ENCODE measurements at places on chromosomes 6 and 20. TPM values are rescaled to one million over a fixed set of nuclear protein-coding genes. Genes with fewer than 3 reads are reported as not detected.

DNA sequence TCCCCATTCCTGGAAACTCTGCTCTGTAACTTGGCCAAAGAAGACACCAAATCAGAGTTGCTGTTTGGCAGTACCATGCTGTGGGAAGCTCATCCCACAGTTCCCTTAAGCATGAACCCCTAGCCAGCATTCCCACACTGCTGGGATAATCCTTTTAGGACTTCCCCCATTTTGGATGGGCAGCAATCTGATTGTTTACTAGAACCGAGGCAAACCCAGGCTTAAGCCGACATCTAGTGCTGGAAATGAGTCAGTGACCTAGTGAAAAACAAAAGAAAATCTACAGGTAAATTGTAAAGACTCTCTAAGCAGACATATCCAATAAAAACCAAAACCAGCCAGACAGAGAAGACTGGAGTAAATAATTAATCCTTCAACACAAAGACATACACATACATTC lies 5.2 kb downstream of the DNAH8 start:
- H3K4me1 ChIP-seq = no peaks in the 10 kb centered on the region
- no peak overlapping the region for H3K27ac ChIP-seq
- DNase-seq = no peak
- peaks cover 15% of the 10 kb centered on the region for H3K27me3 ChIP-seq
- H3K4me3 ChIP-seq = no peak overlapping the region

DNA sequence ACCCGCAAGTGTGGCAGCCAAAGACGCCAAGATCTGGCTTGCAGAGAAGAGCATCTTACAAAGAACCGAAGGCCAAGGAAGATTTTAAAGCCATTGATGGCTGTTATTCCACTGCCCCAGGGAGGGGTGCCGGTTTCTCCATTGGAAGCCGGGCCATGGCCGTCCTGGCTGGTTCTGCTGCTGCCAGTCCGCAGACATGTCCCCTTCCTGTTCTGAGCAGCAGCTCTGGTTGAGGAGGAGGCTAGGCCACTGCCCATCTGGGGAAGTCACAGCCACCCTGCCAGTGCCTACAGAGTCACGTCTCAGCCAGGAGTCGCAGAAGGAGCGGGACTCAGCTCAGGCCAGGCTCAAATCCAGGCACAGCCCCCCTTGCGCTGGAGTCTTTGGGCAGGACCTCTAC lies 42.6 kb upstream of the MRGBP start:
- no peaks in the 10 kb centered on the region for H3K4me1 ChIP-seq
- no peaks in the 10 kb centered on the region for H3K27me3 ChIP-seq
- H3K4me3 ChIP-seq = no peak overlapping the region
- H3K27ac ChIP-seq = no peak overlapping the region
- H3K36me3 ChIP-seq = no peaks in the 10 kb centered on the region
- DNase-seq = no peak

DNA sequence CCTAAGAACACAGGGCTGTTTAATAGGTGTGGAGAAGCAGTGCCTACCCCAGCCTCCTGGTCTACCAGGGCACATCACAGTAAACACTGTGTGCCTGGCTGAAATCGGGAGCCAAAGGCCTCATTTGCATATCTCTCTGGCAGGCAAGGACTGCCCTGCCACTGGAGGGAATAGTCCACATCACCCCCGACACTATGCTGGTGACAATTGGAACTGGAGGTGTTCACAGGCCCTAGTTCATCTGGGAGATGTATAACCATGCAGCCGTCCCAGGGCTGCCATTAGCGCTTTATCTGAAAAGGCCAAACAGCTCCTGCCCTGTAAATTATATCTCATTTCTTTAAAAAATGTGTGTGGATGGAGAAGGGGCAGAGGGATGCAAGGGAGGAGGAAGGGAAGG lies 150.3 kb downstream of the LINC00237 start:
- H3K4me1 ChIP-seq = no peaks in the 10 kb centered on the region
- no peak for DNase-seq
- H3K27ac ChIP-seq = no peak overlapping the region
- H3K36me3 ChIP-seq = no peaks in the 10 kb centered on the region
- no peaks in the 10 kb centered on the region for H3K27me3 ChIP-seq

GRCh38 chr6:57173056-57173885 lies 1.1 kb downstream of the BAG2 start:
- DNase-seq = peak; percentile 29
- H3K36me3 ChIP-seq = no peaks in the 10 kb centered on the region
- H3K4me1 ChIP-seq = peaks cover 13% of the 10 kb centered on the region
- peak overlapping the region; percentile 95 for H3K27ac ChIP-seq
- H3K4me3 ChIP-seq = peak overlapping the region; percentile 60

- no peak overlapping the region for H3K4me3 ChIP-seq
- H3K27ac ChIP-seq = no peak overlapping the region
- DNase-seq = no peak
- H3K4me1 ChIP-seq = no peaks in the 10 kb centered on the region
- H3K36me3 ChIP-seq = no peaks in the 10 kb centered on the region
- H3K27me3 ChIP-seq = no peaks in the 10 kb centered on the region
These were observed 115.6 kb downstream of the EPB41L2 start for GRCh38 chr6:130947464-130947863.

The ID4 gene
- polyA plus RNA-seq = 9.7 TPM

DNA sequence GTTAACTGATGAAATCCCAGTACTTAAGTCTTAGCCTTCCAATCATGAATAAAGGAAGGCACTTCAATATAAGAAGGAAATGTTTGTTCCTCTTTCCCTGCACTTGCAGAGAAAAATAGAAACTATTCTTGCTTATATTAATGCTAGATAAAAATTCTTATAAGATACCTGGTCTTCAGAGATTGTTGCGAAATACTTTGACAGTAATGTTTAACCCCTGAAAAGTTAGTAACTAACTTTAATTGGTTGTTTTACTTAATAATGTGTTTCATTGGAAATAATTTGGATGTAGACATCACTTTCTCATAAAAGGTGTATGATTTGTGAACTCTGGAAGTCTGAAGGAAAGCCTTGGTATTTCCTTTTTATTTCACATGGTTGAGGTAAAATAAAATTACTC lies 294.2 kb upstream of the SYNCRIP start:
- no peak overlapping the region for H3K27ac ChIP-seq
- no peak overlapping the region for H3K4me3 ChIP-seq
- H3K27me3 ChIP-seq = no peaks in the 10 kb centered on the region
- no peaks in the 10 kb centered on the region for H3K36me3 ChIP-seq

The SAMD10 gene
- 4.4 TPM for polyA plus RNA-seq

- H3K27ac ChIP-seq = no peak overlapping the region
- peak; percentile 74 for DNase-seq
- H3K4me1 ChIP-seq = peaks cover 5% of the 10 kb centered on the region
- H3K4me3 ChIP-seq = no peak overlapping the region
- H3K27me3 ChIP-seq = no peaks in the 10 kb centered on the region
These were observed 50.9 kb upstream of the DACT2 start for GRCh38 chr6:168370310-168370991.

DNA sequence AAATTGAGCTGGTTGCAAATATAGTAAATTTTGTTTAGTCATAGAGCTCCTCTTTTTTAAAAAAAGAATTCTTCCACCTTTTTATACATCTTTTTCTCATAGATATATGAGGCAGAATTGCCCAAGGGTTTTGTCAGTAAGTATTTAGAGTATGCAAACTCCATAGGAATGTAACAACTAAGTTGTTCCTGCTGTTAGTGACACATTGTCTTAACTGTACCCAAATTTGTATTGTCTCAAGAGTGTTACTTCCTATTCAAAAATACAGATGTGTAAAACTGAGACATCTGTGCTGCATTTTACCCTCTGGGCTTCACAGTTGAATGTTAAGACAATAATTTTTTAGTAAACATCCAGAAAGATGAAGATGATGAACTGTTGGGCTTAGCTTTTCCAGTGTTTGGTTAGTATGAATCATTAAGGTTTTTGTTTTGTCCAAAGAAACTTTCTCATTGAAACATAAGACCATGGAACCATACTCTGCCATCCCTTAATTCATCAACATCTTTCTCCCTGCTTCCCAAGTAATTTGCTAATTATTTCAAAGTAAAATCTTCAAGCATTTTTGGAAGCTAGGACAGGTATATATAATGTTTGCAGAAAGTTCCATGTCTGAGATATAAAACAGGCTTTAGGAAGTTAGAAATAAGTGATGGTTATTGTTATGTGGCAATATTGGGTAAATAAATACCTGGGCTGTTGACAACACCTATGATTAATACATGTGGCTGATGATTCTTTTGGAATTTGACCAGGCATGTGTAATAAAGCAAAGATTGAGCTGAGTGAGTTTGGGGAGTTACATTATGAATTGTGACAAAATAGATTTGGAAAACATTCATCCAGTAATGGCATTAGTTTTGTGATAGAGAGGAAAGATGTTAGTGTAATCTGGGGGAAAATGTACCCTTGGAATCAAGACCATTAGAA lies 11.2 kb downstream of the OGFRL1 start:
- H3K4me1 ChIP-seq = no peaks in the 10 kb centered on the region
- no peaks in the 10 kb centered on the region for H3K36me3 ChIP-seq
- no peak for DNase-seq
- no peak overlapping the region for H3K27ac ChIP-seq

DNA sequence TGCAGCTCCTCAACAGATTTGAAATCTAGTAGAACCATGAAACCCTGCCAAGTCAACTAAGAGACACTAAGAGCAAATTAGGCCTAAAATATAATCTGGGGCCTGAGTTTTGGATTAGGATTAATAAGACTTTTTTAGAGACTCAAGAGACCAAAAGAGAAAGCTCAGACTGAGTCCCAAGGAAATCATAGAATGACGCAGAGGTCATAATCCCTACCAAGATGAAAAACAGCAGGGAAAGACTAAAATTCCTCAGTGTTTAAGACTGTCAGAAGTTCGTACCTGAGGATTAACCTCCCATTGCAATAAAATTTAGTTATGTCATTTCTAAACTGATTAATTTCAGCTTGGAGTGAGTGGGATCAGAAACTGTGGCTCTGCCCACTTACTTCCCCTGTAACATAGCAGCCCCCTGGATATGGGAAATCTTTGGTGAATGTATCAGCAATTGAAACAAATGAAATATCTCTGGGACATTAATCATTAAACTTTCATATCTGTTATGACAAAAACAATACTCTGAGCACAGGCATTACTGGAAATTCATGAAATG lies 200.3 kb downstream of the EDN1 start:
- DNase-seq = no peak
- H3K4me1 ChIP-seq = peaks cover 12% of the 10 kb centered on the region
- H3K27ac ChIP-seq = peak overlapping the region; percentile 81
- H3K27me3 ChIP-seq = no peaks in the 10 kb centered on the region
- H3K4me3 ChIP-seq = no peak overlapping the region

DNA sequence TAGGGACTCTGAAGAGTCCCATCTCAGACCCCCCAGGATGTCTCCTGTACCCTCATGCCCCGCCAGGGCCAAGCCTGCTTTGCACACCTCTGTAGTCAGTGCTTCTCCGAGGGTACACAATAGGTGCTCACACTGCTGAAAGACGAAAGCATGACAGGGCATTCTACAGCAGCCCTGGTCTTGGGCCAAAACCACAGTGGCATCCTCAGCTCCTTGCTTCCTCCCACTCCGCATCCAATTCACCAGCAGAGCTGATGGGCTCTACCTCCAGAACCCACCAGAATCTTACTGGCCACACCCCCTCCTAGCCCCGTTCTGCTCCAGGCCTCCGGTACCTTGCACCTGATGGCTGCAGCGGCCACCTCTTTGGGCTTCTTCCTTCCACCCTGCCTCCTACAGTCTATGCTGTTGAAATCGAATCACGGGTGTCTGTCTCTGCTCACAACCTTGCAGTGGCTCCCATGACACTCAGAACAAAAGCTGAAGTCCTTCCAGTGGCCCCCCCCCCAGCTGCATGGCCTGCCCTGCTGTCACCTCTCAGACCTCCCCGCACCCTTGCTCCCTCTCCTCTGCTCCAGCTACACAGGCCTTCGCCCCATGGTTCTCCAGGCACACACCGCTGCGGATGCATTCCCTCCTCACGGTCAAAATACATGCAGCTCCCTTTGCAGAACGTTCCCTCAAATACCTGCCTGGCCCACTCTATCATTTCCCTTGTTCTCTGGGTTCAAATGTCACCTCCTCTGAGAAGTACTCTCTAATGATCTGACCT lies 1.2 kb downstream of the ANGPT4 start:
- no peak overlapping the region for H3K4me3 ChIP-seq
- DNase-seq = no peak
- H3K27ac ChIP-seq = no peak overlapping the region
- H3K4me1 ChIP-seq = no peaks in the 10 kb centered on the region

DNA sequence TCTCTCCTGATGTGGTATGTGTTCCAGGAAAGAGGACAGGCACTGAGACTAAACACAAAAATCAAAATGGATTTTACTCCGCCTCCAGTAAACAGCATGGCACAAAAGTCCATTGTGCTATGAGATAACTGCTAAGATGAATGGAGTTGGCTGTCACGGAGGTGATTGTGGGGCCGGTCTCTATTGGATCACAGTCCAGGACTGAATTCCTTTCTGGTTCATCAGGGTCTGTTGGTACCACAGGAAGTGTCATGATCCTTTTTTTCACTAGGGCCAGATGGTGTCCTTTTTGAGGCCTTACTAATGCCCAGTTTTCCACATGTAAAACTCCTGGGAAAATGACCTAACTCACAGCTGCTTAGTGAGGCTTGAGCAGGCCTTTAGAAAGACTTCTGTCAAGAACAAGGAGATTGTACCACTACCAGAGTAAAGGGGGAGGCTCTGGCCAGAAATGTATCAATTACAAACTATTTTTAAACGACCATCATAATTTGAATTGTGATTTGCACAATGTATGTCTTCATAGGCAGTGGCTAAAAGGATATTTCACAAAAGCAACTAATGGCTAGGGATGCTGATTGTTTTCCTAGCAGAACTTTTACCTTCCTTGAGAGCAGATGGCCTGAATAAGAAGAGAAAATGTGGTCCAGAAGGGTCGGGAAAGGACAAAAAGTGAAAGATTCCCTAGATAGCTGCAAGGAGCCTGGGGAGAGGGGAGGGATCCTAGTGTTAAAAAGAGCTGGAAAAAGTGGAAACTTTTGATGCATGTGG lies 192.2 kb upstream of the POU3F2 start:
- H3K27ac ChIP-seq = no peak overlapping the region
- DNase-seq = no peak
- no peaks in the 10 kb centered on the region for H3K27me3 ChIP-seq
- H3K36me3 ChIP-seq = no peaks in the 10 kb centered on the region
- H3K4me3 ChIP-seq = no peak overlapping the region

GRCh38 chr6:38713812-38714211 lies 1.3 kb upstream of the DNAH8 start:
- no peak for DNase-seq
- no peaks in the 10 kb centered on the region for H3K4me1 ChIP-seq
- no peak overlapping the region for H3K4me3 ChIP-seq

DNA sequence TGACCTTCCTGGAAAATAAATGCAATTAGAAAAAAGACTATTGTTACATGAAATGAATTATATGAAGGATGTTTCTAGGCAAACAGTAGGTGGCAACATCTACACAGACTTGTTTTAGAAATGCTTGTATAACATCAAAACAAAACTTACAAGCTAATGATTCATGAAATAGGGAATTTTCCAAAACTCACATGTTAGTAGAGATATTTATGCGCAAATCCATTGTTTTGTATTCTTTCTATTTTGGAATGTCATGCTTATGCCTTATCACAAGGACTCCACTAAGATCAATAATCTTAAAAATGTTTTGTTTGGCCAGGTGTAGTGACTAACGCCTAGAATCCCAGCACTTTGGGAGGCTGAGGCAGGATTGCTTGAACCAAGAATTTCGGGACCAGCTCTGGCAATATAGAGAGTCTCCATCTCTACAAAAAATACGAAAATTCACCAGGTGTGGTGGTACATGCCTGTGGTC lies 32.3 kb upstream of the LGSN start:
- H3K4me3 ChIP-seq = no peak overlapping the region
- H3K27me3 ChIP-seq = no peaks in the 10 kb centered on the region
- no peak for DNase-seq
- H3K27ac ChIP-seq = no peak overlapping the region
- no peaks in the 10 kb centered on the region for H3K36me3 ChIP-seq

The PLG gene
- not detected for polyA plus RNA-seq

All from adrenal gland (tissue), 19 donors.